Activated T-cell treated with anti-CD3 and anti-CD28 coated beads, Interleukin-2, amount 50 U/mL, for 24 hours (primary cell): ENCODE measurements at places on chromosomes 12 and 14.

DNA sequence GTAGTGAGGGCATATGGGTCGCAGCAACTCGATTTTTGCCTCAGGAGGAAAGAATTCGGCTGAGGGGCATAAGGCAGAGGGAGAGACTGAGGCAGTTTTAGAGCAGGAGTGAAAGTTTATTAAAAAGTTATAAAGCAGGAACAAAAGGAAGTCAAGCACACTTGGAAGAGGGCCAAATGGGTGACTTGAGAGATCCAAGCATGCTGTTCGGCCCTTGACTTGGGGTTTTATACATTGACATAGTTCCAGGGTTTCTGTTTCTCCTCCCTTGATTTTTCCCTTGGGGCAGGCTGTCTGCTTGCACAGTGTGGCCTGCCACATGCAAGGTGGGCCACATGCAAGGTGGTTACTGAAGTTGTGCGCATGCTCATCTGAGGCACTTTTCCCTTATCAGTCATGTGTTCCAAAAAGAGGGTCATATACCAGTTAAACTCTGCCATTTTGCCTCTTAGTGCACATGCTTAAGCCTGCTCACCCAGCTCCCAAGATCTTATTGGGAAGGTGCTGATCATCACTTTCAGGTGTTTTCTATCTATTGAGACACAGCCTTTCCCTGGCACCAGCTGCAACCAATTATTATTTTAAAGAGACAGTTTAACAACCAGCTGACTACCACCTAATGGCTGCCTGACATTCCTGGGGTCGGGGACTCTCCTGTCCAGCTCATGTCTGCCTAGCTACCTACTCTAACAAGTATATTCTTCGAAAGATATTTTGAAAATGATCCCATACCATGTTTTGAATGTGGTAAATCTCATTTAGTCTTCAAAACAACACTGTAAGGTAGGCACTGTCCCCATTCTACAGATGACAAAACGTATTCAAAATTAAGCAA is 19.9 kb downstream of the PTGER2 start:
- no peak overlapping the region for H3K4me3 ChIP-seq
- H3K27ac ChIP-seq: no peak overlapping the region
- DNase-seq: no peak
- H3K4me1 ChIP-seq: peaks cover 40% of the 10 kb centered on the region
- no peaks in the 10 kb centered on the region for H3K27me3 ChIP-seq

DNA sequence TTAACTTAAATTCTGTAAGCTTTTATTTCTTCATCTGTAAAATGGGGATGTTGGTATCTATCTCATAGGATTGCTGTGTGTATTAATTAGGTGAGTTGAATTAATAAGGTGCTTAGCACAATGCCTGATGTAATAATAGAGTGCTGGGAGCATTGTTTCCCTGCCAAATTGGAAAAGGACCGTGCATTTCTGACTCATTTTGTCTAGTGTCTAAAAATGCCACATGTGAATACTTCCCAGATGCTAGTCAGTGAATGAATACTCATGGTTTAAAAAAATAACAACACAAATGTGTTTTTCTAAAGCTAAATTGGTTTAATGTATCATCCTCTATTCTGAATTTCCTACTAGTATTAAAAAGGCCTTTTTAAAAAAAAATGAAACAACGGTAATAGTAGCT is 45.4 kb upstream of the NEDD1 start:
- H3K27ac ChIP-seq: no peak overlapping the region
- peaks cover 22% of the 10 kb centered on the region for H3K27me3 ChIP-seq
- H3K4me3 ChIP-seq: no peak overlapping the region

DNA sequence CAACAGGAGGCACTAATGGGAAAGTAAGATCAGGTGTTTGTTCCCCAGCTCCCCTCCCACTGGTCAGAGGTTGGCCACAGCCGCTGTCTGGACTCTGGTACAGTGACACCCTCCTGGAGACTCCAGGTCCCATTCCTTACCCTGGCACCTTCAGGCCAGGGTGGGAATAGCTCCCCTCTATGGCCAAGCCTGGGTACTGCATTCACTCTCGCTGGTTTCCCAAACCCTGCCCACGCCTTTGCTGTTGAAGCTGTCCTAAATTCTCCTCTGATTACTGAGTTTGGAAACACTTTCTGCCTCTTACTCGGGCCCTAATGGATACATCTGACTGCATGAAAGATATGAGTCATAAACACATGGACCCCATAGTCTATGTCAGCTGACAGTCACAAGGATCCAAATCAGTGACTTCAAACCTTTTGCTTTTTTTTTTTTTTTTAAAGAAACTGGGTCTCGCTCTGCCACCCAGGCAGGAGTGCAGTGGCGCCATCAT is 17.9 kb downstream of the HRK start:
- no peak overlapping the region for H3K27ac ChIP-seq
- no peaks in the 10 kb centered on the region for H3K36me3 ChIP-seq
- DNase-seq: peak; percentile 33
- H3K4me3 ChIP-seq: no peak overlapping the region
- H3K27me3 ChIP-seq: peaks cover 24% of the 10 kb centered on the region

DNA sequence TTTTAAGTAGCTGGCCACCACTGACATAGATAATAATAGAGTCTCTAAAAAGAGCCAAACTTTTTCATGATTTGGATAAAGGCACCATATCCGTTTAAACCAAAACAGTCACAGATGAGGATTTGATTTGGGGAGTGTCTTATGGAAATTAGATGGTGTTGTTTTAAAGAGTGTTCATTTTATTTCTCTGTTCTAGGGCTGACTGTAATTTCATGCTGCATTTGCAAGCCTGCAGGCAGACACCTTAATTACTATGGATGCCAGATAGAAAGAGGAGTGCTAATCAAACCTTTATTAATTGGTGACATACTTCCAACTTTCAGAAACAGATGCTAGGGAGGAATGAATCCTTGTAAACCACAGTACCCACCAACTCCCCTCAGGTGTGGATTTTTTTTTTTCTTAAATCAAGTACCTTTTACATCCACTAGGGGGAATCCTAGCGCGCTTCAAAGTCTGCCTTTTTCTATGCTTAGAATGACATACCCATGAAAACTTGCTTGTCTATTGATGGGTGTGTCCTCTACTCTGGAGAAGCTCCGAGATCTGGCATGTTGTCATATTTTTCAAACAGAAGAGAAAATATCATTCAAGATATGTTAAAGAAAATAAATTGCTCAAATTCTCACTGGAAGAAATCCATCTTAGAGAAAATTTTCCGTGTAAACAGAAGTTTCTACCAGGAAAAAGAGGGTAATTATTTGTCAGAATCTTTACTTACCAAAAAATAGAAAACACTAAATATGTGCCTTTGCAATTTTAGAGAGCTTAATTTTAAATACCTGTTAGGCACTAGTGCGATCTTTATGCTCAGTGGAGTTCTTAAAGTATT is 14.2 kb upstream of the PLXNC1 start:
- H3K27me3 ChIP-seq: no peaks in the 10 kb centered on the region
- no peak for DNase-seq
- H3K4me3 ChIP-seq: no peak overlapping the region
- no peak overlapping the region for H3K27ac ChIP-seq

GRCh38 chr14:55398679-55399078 is 13.0 kb downstream of the ATG14 start:
- peaks cover 36% of the 10 kb centered on the region for H3K4me1 ChIP-seq
- H3K4me3 ChIP-seq: no peak overlapping the region
- peaks cover 24% of the 10 kb centered on the region for H3K36me3 ChIP-seq
- no peaks in the 10 kb centered on the region for H3K27me3 ChIP-seq
- DNase-seq: no peak
